ENCODE measurements at places on chromosomes 11 and 22.

DNA sequence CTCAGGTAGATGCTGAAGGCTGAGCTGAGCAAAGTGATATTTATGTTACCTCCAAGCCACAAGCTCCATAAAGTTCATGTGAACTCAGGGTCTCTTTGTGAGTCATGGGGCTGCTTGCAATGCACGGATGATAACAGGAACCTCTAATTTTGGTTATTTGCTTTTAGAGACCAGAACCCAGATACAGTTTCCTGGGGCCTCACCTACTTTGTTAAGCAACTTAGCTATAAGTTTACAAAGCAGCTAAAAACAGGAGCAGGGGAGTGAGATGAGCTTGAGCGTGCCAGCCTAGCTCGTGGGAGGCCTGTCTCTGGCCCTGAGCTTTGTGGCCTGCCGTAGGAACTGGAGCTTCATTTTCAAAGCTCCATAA lies 29.2 kb downstream of the SREBF2 start:
- DNase-seq: no peak

DNA sequence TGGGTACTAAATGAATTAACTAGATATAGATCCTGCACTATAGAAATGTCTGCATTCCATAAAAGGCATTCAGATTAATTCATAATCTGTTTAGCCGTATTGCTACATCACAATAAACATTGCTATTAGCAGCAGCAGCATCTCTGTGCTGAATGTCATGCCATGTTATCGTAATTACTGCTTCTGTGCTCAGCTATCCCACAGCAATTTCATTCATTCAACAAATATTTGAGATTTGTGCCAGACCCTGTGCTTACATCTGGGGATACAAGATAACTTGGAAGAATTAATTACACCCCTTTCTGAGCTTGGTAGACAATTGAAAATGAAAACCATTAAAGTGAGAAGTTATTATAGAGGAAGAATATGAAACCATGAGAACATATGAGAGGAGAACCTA lies 185.8 kb upstream of the C11orf87 start:
- no peak for DNase-seq

DNA sequence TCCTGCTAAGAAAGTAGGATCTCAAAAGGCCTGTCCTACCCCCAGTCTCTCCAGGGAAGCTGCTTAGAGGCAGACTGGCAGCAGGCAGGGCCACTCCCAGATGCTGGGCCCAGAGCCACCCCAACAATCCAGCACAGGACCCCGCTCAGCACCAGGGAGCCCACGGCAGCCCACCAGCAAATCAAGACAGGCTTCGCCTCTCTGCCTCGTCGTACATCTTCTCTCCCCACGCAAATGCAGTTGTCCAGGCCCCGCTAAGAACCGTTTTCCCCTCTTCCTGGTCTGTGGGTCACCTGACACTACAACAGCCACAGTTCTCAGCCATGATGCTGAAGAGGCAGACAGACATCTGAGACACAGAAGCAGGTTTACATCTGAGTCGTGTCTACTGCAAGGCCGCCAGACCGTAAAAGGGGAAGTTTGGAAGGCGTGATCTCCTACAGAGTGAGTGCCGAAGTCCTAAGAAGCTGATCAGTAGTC lies 51.1 kb downstream of the IGSF9B start:
- no peak for DNase-seq

GRCh38 chr11:66950112-66950535 lies 8.1 kb downstream of the PC start:
- DNase-seq: peak; percentile 15
